ENCODE measurements at places on chromosomes 6 and 20.
A peak's percentile ranks its signal among the peaks of the same experiment; 100 is the strongest.

GRCh38 chr6:122130026-122130348 is 269.5 kb upstream of the HSF2 start:
- no peak for DNase-seq

DNA sequence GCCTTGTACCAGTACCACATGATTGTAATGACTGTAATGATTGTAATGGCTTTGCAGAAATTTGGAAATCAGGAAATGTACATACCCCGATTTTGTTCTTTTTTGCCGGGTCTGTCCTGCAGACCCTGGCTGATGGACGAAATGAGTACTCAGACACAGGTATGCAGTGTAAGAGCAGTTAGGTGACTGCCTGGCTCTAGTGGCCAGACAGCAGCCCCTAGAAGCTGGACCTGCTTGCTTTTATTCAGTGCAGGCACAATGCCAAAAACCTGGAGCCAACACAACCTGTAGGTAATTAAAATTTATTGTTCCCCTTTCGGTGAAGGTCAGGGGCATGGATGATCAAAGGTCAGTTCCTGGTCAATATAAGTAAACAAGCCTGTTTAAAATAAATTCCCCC is 346.0 kb downstream of the NKAIN2 start:
- DNase-seq = no peak

- no peak for DNase-seq
Observed at GRCh38 chr6:74814440-74814839, 391.4 kb downstream of the COL12A1 start.

DNA sequence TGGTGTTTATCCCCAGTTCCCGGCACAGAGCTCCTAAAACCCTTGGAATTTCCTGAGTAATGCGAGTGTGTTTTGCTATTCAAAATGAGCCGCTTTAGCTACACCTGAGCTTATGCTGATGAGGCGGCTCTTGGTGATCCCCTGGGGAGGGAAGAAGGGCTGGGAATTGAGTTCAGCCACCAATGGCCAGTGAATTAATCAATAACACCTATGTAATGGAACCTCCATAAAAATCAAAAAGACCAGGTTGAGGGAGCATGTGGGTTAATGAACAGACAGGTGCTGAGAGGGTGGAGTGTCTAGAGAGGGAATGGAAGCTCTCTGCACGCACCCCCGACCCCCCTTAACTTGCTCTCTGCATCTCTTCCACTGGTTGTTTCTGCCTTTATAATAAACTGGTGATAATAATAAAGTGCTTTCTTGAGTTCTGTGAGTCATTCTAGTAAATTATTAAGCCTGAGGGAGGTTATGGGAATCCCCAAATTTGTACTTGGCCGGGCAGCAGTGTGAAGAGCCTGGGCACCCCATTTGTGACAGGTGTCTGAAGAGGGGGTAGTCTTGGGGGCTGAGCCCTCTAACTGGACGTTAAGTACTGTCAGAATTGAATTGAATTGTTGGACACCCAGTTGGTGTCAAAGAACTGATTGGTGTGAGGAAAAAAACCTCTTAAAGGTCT is 24.6 kb upstream of the SERPINB1 start:
- peak; percentile 85 for DNase-seq

DNA sequence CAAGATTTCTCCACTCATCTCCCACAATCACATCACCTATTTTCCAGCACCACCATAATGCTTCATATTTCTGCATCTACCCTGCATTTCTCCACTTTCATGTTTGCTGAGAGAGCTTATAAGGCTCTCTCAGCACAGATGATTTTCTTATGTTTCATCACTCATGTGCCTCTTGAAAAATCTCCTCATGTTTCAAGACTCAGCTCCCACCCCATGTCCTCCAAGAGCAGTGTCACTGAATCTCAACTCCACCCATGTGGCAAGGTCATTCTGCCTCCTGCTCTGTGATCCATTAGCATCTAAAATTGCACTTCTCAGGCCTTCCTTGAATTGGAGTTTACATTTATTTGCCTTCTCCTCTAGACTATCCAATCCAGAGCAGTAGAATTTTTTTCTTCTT is 178.7 kb upstream of the IRAK1BP1 start:
- no peak for DNase-seq

All from GM23338 (cell line).